Endodermal cell (in vitro differentiated cells): ENCODE measurements at places on chromosomes 5 and 9. TPM values are rescaled to one million over a fixed set of nuclear protein-coding genes. Genes with fewer than 3 reads are reported as not detected.
A peak's percentile ranks its signal among the peaks of the same experiment; 100 is the strongest.

DNA sequence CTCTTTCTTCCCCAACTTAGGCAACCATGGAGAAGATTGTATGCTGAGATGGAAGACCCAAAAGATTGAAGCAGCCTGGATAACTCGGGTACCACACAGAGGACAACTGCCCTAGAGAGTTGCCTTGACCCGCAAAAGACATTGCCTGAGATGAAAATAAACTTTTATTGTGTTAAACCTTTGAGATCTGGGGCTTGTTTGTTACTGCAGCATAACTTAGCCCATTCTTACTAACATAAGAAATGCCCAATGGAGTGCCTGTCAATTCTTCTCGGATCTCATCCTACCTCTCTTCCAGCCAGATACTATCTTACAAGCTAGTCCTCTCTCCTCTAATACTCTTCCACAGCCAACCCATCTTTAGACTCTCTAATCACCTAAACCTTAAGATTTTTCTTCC, 76.8 kb downstream of the GCNT4 start:
- DNase-seq = no peak

DNA sequence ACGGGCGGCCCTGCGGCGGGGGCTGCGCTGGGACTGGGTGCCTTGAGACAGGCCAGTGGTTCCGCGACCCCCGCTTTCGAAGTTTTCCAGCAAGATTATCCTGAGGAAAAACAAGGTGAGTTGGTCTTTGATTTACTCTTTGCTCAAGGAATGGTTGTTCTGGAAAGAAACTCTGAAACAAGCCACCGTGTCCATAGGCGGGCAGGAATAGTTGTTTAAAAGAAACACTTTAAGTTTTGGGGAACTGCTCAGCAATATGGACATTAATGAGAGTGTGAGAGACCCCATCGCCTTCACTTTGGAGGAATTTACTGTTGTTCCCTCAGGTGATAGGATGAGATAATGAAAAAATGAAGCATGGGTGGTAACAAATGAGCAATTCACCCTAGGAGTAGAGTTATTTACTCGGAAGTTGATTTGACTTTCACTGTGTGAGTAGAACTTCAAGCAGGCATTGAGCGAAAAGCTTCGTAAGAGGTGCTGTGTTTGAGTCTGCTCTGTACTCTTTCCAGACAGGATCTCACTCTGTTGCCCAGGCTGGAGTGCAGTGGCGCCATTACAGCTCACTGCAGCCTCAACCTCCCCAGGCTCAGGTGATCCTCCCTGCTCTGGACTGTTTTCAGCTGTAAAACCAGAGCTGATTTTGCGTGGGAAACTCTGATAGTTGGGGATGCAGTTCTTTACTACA, 1.1 kb downstream of the DMRTA1 start:
- DNase-seq = peak; percentile 63

- peak; percentile 85 for DNase-seq
These were observed 127.8 kb downstream of the KCNIP1 start for GRCh38 chr5:170631466-170632195.

BARHL1 gene
- total RNA-seq = not detected in 3 replicates

GRCh38 chr5:19172926-19173470, 815.0 kb downstream of the CDH18 start:
- no peak for DNase-seq

EPB41L4B gene
- 6.4 and 6.9 TPM in 2 replicates for total RNA-seq

TMEM215 gene
- total RNA-seq = 0.11 and 0.13 TPM in 2 replicates

DNA sequence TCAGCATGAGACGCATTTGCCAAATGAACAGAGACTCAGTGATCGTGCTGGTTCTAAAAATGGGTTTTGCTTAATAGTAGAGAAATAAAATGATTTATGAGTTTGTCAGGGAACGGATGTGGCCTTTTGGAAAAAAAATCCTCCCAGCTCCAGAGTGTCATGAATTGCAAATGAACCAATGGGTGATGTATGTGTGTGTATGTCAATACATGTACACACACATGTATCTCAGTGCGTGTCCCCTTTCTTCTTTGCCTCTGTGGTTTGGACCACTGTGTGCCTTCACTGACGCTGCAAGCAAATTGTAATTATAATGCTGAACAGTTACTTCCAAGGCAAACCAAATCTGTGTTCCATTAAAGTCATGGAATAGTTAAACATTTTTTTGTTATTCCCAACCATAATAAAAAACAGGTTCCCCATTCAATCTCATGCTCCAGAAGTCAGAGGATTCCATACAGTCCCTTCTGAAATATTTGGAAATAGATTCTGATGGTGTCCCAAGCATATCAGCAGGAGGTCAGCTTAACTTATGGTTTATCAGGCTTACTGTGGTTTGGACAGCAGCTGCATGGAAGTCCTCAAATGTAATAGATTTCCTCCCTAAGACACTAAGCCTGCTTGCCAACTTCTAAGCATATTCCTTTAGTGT, 630.5 kb downstream of the ACTL7B start:
- no peak for DNase-seq

ANKRD18B gene
- total RNA-seq = 7.7 to 9.7 TPM (median 9.4 TPM) in 3 replicates

DNA sequence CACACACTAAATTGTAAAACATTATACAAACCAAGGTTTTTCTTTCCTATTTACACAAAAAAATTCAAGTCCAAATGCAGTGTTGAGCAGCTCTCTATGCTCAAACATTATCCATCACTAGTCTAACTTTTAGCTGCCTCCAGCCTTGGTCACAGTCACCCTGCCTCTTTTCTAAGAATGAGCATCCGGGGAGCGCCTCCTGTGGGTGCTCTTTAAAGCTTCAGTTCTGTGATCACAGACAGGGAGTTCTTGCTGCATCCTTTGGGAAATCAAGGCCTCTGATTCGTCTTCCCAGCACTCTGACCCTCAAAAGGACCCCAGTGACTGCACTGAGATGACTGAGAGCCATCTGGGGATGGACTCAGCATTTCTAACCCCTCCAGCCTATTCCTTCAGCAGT, 289.6 kb downstream of the SEC61B start:
- DNase-seq = peak; percentile 68

GRCh38 chr5:57267805-57268204, 93.9 kb downstream of the GPBP1 start:
- DNase-seq = no peak
